ENCODE measurements at places on chromosomes 2 and 18.

- DNase-seq, result no peak
Measured at GRCh38 chr2:29449499-29449898, 334.3 kb downstream of the CLIP4 start.

DNA sequence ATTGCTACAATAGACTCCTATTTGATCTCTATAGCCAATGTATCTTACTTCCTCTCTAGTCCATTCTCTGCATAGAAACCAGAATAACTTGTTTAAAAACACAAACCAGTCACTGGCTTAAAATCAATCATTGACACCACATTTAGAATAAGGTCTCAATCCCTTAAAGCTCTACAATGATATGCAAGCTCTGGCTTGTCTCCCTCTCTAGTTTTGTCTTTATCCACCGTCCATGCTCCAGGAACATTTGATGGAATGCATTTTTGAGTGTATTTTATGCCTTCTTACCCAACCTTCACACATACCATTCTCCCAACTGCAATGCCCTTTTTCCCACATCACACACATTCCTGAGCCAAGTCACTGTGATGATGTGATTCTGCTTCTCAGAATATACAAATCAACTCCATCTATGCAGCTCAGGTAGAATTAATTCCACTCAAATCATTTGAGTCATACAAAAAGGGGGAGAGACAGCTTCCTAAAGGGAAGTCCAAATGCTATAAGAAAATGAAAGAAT is 1107.2 kb downstream of the DPP10 start:
- no peak for DNase-seq

DNA sequence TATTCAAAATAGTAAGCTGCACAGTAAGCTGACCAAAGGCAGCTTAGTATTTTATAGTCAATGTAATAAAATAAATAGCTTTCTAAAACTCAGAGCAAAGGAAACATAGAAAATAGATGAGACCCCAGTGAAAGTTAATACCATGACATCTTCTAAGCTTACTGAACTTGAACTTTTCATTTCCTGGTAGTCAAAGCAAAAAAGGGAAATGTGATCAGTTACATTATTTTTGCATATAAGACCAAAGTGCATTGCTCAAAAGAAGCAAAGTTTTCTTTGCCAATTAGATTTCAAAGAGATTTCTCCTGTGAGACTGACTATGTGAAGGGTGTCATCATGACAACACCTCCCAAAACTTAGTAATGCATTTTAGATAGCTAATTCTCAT is 70.2 kb downstream of the MYO1B start:
- no peak for DNase-seq

DNA sequence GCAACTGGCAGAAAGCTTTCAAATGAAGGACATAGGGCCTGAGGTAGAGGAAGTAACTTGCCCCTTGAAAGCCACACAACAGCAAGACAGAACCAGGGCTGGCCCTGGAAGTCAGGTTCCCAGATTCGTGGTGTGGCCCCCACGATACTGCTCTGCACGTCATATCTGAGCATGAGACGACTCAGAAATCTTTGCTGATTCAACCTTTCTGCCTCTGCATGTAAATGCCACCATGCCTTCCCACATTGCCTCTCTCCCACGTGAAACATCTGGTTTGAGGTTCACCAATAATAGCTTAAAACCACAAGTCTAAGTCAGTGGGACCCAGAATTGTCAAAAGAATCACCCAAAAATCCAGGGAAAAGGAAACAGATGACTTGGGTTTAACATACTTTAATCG is 214.0 kb upstream of the TRIB2 start:
- DNase-seq, result no peak

GRCh38 chr18:79388043-79388442 is 7.7 kb upstream of the NFATC1 start:
- DNase-seq, result no peak

- DNase-seq, result peak; percentile 65
Measured at GRCh38 chr18:3692113-3692621, 242.2 kb downstream of the TGIF1 start.

DNA sequence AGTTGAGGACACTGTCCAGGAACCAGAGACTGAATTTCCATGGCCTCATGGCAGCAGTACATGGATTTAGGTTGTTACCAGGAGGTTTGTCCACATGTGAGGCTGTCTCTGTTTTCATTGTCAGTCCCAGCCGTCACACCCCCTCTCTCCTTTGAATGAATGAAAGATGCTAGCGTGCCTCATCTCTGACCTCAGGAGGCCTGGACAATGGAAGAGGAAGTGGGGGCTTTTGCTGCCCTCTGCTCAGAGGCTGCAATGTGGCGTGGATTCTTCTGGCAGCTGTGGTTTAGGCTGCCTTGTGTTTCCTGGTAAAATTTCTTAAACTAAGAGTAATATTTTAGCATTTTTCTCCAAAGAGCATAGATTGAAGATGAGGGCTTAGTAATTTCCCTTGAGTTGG is 47.5 kb downstream of the RAB31 start:
- DNase-seq, result no peak

DNA sequence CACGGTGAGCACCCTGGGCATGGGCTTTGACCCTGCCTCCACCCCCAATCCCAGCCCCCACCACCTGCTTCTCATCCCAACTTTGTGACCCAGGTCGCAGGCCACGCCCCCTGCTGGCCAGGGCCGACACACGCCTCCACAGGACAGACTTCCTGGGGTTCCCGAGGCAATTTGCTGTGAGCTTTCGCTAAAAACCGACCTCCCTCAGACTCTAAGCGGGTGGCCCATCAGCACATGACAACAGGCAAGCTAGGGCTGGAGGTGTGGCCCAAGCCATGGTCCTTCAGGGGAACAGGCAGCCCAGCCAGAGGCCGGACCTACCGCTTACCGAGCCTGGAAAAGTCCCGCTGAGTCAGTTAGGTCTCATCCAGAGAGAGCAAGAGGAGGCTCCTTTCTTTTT is 31.9 kb downstream of the C1QL2 start:
- DNase-seq, result no peak

- DNase-seq, result no peak
Measured at GRCh38 chr2:158893474-158893873, 75.0 kb upstream of the TANC1 start.

GRCh38 chr2:2230433-2230817 is 100.7 kb downstream of the MYT1L start:
- DNase-seq, result no peak

DNA sequence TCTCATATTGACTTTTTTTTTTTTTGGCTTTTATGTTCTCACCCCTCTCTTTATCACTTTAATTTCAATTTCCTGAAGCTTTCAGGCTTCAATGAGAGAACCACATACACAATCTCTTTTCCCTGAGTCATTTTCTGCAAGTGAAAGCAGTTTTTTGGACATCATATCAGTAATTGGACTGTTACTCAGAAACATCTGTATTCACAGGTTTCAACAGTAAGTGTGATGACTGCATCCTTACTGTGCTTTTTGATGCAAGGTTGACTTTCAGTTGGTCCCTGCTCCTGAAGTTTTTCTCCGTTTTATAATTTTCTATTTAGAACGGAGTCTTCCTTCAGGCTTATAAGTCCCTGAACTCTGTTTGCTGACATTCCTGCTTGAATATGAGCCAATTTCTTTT is 70.5 kb upstream of the CCBE1 start:
- DNase-seq, result no peak

Data from LNCaP clone FGC (cell line).